ENCODE measurements at places on chromosomes 6 and 20.

DNA sequence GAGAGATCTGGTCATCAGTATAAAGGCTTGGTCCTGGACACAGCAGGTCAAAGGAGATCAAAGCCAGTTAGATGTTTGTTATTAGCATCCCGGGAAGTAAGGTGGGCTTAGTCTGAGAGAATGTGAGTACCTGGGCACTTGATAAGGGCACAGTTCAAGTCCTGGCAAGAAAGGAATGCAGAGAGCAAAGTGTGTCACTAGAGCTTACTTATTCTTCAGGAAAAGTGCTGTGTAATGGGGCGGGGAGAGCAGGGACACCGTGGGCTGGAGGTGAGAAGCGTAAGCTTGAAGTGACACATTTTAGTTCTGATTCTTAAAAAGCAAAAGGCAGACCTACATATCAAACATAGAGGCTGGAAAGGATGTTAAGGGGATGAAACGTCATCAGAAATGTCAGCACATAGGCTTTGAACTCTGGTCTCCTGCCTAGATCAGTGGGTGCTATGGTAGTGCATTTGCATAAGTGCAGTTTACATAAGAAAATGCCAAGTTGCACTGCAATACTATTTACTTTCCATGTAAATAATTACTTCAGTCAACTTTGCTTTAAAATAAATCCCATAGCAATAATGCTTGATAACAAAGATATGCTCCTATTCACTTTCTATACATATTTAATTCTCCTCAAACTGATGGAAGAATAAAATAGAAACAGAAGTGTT, 2.6 kb downstream of the SAMD5 start:
- DNase-seq = no peak

DNA sequence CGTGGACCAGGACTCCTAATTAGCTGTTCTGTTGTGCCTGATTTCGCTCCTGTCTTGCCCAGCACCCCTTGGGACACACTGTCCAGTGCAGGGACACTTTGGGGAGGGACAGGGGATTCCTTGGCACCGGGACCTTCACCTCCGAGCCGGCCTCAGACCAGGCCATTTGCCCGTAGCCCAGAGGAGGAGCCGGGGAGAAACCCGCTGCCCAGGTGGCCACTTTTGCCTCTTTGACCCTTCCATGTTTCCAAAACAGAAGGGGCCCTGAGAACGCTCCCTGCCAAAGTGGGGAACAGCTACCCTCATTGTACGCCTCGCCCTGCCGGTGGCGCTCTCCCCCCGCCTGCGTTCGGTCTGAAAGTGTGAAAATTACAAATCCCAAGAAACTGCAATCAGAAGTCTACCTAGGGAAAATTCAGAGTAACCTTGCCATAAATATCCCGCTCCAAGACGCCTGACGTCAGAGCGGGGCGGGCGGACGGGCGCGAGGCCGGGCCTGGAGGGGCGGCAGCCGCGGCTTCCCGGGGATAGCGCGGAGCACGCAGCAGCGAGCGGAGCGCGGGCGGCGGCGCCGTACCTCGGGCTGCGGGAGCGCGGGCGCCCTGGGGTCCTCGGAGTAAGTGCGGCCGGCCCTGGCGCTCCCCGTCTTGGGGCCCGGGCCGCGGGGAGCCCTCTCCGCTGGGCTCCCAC, at the start of gene DAAM2:
Gene DAAM2 (plus strand): TSS at position 527 of the 690 bp plus-strand sequence. CDS start 63,927 bp downstream, outside the sequence.
- no peak for DNase-seq

DNA sequence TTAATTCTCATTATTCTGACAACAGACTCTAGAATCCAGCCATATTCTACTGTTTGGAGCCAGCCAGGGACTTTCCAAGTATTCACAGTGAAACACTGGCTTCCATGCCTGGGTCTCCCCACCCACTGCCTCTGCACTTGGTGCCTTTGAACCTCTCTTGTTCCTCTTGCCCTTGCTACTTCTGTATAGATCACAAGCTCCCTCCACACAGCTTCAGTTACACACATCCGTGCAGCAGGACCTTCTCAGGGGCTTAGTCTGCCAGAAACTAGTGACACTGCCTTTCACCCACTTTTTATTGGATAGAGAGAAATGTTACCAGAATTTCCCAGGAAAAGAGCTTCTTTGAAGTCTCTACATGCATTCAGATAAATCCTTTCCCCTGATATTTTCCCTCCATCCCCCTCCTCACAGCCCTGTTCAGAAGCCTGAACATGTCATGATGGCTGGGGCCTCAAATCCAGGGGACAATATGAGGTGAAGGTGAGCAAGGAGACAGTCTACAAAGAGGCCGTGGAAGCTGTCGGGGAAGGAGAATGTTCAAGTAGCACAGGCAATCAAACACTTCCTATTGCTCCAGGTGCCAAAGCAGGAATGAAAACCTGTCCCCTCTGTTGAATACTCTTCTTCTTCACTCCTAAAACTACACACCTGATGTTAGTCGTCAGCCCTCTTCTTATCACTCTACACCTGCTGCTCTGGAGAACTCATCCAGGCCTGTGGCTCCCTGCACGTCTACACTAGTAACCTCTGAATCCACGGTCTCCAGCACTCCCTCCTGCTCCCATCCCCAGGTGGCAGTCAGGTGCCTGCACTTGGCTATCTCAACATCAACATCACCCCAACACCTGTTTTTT, 20.2 kb upstream of the HLA-DOA start:
- no peak for DNase-seq

DNA sequence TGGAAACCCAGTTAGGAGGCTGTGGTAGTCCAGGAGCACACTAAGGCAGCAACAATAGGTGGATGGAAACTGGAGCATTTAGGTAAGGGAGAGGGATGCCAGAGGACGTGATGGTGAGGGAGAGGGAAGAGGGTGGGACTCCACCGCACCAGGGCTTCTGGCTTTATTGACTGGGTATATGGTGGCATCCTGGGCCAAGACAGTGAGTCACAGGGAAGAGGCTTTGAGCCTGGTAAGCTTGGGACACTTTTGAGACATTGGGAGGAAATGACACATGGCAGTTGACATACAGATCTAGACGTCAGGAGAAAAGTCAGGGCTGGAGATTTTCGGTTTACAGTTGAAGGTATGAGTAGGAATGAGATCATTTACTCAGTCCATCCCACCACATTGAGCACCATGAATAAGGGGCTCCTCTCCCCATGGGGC, 14.9 kb downstream of the NT5E start:
- no peak for DNase-seq

DNA sequence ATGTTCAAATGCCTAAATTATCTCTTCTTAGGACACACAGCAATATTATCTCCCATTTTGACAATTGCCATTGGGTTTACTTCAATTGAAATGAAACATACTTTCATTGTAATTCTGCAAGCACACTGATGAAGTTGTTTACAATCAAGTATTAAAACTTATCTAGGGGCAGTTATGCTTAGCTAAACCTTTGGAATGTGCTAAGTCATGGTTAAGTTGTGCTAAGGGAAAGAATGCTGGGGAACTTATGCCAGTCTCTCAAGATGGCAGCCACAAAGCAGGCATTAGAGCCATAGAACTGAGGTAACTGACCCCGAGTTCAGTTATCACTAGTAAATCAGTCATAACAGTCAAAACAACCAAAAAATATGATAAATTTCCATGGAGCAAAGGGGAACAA, 59.1 kb upstream of the NT5E start:
- no peak for DNase-seq

DNA sequence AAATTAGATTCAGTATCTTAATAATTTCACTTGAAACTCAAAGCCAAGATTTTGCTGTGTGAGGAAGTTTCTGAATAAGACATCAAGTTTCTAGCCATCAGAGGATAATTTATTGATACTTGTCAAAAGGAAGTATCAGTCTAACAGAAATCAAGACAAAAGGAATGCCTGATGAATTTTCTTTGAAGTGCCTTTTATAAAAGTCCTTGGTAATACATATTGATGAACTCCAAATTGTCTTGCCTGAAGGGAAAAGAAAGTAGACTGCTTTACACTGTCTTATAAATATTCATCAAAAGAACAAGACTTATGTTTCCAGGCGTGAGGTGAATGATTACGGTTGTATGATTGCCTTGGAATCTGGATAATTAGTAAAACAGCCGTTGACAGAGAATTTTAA, 986.0 kb upstream of the MAP3K7 start:
- no peak for DNase-seq

DNA sequence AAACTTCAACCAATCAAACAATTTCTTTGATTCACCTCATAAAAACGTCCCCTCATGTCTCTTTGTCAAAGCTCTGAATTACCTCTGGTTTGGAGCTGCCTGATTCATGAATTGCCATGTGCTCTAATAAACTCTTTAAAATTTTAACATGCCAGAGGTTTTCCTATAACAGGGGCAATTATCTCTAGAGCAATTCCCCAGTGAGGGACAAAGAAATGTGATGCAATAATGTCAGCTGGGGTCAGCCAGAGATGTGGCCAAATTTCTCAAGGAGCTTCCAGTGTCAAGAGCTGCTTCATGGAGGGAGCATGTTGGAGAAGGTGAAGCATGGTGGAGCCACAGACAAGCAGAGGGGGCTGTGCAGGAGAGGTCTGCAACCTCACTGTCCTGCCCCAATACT, 38.7 kb upstream of the RFPL4B start:
- DNase-seq = no peak

DNA sequence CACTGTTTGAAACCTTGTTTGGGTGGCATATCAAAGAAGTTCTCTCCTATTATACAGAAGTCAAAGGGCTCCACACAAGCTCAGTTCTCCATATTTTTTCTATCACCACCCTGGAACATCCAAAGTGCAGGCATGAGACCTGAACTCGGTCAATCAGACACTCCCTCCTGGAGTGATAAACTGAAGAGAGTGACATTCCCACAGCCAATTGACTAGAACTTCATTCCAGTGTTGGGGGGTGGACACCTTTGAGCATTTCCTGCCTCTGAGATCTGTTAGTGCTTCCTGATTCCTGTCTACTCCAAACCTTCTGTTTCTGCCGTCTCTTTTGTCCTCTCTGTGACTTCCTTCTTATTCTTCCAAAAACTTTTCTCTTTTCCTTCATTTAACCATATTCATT, 220.7 kb upstream of the NOX3 start:
- DNase-seq = no peak

- DNase-seq = no peak
Measured at GRCh38 chr6:49464691-49465090, 1.5 kb downstream of the CENPQ start.

GRCh38 chr6:108114841-108115597, 40.5 kb upstream of the OSTM1 start:
- DNase-seq = peak; percentile 63
